Urinary bladder (tissue), 4 donors: ENCODE measurements at places on chromosomes 11 and 22. TPM values are rescaled to one million over a fixed set of nuclear protein-coding genes. Genes with fewer than 3 reads are reported as not detected.

- no peak for DNase-seq
Measured at GRCh38 chr11:106369224-106369623, 291.8 kb downstream of the AASDHPPT start.

DNA sequence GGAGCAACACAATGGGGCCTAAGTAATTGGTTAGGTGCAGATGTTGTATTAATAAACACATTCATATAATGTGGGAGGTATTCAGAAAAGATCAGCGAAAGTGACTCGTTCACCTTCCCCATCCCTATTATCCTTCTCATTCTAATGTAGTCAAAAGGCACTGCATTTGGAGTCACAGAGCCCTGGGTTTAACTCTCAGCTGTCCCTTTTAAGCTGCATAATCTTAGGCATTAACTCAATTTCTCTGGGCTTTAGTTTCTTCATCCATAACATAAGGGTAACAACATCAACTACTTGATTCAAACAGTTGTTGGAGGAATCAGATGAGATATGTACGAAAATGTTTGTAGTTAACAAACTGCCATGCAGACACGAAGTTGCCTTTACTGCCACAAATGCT lies 187.6 kb upstream of the PITPNB start:
- DNase-seq: no peak

DNA sequence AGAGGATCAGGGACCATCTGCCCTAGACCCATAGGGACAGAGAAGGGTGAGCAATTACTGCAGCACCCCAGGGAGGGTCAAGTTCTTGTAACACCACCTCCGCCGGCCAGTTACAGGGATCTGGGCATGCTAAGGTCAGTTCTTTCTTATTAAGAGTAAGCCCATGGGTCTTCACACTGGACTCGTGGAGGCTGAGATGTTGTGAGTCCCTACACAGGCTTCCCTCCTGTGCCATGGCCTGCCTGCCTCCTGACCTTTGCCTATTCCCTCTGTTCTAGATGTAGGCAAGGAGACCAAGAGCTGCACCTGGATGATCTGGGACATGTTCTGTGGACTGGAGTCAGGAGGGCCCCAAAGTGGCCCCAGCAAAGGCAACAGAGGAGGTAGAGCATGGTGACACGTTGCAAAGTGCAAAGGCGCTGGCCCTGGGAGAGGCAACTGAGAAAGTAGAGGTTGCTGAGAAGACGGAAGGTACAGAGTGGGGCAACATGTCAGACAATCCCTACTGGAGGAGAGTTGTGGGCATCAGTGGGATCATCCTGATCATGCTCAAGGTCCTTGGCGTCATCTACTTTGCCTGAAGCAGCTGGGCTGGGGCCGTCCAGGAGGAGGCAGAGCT lies 16.3 kb upstream of the GNAZ start:
- no peak for DNase-seq

DNA sequence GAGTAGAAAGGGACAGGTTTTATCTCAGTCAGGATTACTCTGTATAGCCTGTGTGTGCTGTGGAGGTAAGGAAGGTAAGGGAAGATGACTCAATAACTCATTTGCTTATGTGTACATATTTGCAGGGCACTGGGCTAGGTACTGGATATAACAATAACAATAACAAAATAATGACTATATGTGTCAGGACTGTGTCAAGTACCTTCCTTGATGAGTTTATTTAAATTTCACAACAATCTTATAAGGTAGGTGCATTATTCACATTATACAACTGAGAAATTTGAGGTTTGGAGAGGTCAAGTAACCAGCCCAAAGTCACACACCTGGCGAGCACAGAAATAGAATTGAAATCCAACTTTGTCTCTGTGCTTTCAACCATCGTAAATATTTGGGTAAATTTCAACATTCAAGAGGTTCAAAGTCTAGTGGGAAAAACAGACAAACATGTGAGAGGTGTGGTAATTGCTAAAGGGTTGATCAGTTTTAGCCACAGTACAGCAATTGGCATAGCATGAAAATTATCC lies 131.8 kb downstream of the APIP start:
- DNase-seq: no peak

DNA sequence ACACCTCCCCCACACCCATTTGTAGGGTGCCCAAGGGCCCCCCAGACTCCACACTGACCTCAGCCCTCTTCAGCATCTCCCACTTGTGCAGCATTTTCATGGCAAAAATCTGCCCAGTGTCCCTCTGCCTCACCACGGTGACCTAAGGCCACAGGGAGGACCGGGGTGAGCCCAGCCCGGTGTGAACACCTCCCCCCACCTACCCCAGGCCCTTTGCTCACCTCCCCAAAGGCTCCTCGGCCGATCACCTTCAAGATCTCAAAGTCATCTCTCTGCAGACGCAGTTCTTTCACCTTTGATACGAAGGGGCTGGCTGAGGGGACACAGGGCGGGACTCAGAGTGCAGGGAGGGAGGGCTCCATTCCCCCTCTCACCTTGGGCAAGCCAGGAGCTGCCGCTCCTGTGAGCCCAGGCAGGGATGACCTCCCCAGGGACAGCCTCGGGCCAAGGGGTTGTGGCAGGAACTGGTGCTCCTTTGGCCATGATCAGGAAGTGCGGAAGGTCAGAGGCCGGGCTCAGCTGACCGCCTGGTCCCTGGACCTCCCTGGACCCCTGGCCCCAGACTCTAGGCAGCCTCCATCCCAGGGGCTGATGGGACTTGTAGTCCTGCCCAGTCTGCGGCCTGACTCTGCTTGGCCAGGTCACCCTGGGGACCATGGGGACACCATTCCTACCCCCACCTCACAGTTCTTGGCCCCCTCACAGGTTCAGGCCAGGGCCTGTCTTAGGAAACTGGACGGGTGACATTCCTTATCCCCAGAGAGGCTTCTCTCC lies 2.7 kb downstream of the CDC42BPG start:
- DNase-seq: no peak

DNA sequence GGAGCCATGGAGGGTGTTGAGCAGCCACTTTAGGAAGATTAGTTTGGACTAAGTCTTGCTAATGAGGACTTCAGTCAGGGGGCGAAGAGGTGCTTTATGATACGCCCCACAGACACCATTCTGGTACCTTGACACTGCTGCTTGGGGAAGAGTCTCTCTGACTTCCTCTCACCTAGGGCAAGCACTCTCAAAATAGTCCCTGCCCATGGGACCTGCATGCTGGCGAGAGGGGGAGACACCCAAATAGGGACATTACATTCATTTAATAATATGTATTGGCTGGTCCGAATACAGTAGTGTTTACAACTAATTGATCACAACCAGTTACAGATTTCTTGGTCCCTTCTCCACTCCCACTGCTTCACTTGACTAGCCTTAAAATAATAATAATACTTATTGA lies 4.4 kb upstream of the CATSPERZ start:
- no peak for DNase-seq

DNA sequence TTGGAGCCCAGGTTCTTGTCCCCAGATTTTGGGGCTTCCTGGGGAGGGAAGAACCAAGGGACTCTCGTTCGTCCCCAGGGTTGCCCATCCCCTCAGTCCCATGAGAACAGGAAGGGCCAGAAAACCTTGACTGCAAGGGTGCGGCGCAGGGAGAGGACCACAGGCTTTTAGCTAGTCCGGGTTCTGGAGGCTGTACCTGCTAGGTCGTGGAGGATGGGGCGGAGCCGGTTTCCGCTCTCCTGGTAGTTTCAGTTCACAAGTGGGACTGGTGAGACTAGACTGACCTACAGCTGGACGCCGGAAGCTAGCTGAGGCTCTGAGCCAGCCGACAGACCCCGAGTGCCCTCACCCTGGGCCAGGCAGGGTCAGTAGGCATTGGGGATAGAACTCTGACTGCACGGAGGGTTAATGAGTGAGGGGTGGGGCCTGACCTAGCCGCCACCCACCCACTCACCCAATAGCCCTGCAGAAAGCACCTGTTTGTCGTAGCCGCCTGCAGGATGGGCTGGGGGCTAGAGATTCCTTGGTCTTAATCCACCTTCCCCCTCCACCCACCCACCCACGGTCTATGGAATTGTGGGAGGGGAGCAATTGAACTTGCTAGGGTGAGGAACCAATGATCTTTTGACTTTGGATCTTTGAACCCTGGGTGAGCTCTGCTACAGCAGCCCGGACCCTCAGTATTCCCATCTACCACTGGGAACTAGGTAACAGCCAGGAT lies 1.5 kb downstream of the MAFF start:
- DNase-seq: no peak

- DNase-seq: peak; percentile 65
Measured at GRCh38 chr22:41001722-41002122, 50.5 kb downstream of the RBX1 start.

GRCh38 chr11:12897390-12897789 lies 111.7 kb upstream of the RASSF10 start:
- DNase-seq: no peak

DNA sequence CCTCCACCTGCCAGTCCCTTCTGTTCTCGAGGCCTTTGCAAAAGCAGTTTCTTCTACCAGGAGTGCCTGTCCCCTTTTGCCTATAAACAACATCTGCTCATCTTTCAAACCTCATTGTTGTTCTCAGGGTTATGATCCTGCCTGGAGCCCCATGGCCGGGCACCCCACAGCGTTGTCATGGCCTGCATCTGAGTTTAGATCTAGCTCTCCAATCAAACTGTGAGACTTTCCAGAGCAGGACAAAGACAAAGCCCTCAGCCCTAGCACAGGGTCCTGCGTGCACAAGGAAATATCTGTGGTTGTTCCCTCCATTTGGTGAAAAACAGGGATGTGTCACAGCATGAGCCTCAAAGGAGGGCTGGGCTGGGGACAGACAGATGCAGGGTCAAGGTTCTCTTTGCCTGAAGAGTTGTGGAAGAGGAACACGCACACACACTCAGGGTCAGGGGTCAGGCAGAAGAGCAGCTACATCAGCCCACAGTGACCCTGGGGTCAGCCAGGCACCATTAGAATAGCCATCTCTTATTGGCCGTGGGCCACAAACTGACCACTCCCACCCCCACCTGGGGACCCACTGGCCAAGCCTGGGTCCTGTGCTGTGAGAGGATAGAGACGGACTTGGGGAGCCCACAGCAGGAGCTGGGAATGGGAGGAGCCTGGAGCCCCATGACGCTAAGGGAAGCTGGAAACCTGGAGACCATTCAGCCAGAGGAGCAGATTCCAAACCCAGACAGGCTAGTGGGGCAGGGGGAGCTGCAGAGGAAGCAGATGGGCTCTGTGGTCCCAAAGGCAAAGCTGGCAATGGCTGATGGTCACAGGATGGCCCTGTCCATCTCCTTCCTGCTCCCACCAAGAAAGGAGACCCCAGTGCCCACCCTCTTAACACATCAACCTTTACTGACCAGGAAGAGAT lies 99.4 kb downstream of the PDE2A start:
- DNase-seq: no peak

Gene TECTA
- 0.85 TPM for total RNA-seq

Gene KLHL35
- 1.7 TPM for total RNA-seq

Gene MYOD1
- total RNA-seq: 1.1 TPM

Gene METTL15
- total RNA-seq: 56.3 TPM

Gene RTN4RL2
- total RNA-seq: 0.58 TPM
